Activated CD8-positive, alpha-beta T cell treated with anti-CD3 and anti-CD28 coated beads for 36 hours (primary cell): ENCODE measurements at places on chromosomes 3 and 15. TPM values are rescaled to one million over a fixed set of nuclear protein-coding genes. Genes with fewer than 3 reads are reported as not detected.

SPATA12 gene
- not detected for total RNA-seq

AADAC gene
- not detected for total RNA-seq

TF gene
- total RNA-seq = 0.02 TPM

STARD5 gene
- 6.9 TPM for total RNA-seq

PLCL2 gene
- 19.7 TPM for total RNA-seq

TRAK1 gene
- 24.3 TPM for total RNA-seq

CACNA2D2 gene
- 1.6 TPM for total RNA-seq

NR2E3 gene
- not detected for total RNA-seq

MOBP gene
- not detected for total RNA-seq

EXOG gene
- total RNA-seq = 17.7 TPM

- DNase-seq = no peak
Observed at GRCh38 chr3:189202583-189202982, 30.8 kb downstream of the TPRG1 start.

GRCh38 chr3:189710620-189711402, 79.6 kb downstream of the TP63 start:
- peak; percentile 30 for DNase-seq

DNA sequence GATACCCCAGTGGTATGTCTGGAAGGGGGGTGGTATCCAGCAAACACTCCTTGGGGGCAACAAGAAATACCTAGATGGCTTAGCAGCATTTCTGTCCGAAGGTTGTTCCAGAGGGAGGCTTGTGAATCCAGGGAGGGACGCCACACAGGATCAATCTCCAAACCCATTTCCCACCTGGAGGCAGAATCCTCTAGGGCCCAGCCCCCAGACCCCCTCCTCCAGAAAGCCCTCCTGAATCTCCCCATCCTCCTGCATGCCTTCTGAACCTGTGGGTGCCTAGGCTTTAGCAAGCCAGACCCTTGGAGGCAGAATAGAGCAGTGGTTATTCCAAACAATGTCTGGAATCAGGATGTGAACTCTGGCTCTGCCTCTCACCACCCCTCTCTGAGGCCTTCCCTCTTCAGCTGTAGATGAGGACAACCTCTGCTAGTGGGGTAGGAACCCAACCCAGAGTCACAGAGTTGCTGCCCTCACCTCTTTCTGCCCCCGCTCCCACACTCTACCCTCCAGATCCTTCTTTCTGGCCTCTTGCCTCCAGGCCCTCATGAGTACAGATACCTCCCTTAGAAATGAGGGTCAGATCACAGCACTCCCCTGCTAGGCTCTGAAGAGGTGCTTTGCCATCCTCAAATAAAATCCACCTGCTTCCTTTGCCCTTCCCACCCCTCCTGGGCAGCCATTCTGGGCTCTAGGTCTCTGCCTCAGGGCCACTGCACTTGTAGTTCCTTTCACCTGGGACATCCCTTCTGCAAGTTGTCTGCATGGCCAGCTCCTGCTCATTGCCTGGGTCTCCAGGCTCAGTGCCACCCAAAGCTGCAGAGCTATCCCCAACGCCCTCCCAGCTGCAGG, 8.1 kb downstream of the CISH start:
- peak; percentile 43 for DNase-seq

GRCh38 chr3:99344216-99344615, 294.2 kb upstream of the COL8A1 start:
- no peak for DNase-seq

- no peak for DNase-seq
Observed at GRCh38 chr15:92853222-92853621, 46.9 kb upstream of the CHD2 start.

- no peak for DNase-seq
Observed at GRCh38 chr15:31255176-31255510, 71.5 kb upstream of the KLF13 start.

DNA sequence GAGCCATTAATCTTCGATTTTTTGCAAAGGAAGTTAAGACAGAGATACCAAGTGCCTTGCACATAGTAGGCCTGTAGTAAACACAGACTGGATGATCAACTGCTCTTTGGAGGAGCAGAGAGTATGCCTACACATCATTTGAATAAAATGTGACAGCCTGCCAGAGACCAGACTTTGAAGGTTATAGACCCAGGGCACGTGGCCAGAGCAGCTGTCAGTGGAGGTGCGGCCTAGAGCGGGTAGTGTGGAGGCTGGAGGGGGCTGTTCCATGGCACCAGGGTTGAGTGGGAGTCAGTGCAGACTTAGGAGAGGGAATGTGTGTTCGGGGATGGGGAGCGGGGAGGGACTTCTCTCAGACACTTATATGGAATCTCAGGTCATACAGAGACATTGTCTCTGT, 80.8 kb downstream of the SMAD3 start:
- DNase-seq = no peak

DNA sequence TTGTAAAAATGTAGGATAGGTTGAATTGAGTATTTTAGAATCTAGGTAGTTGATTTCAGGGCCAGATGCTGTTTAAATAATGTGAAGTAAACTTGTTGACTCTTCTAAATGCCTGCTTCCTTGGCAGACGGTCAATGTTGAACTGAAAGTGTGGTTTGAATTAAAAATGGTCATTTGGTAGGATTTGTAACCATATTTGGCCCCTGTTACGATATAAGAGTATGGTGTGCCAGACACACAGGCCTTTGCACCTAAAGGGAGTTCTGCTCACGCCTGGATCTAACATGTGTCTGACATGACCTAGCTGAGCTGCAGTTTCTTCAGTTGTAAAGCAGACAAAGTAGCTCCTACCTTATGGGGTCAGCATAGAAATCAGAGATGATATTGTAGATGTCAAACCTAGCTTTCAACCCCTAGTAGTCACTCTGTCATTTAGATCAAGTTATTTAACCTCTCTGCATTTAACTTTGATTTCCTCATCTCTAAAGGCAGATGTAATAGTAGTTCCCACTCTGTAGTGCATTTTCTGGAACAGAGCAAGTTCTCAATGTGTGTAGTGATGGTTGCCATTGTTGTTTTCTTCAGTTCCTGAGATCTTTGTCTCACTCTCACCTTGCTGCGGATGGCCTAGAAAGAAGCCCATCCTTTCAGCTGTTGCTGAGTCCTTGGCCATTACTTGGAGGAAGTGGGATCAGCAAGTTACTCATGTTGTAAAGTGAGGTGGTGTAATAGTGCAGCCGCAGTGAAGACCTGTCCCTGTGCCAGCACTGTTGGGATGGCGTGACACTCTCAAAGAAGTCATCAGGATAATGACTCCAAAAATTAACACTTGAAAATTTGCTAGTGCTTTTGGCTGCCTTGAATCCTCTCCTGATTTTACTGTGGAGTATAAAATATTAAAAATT, 90.2 kb downstream of the GHSR start:
- DNase-seq = no peak

DNA sequence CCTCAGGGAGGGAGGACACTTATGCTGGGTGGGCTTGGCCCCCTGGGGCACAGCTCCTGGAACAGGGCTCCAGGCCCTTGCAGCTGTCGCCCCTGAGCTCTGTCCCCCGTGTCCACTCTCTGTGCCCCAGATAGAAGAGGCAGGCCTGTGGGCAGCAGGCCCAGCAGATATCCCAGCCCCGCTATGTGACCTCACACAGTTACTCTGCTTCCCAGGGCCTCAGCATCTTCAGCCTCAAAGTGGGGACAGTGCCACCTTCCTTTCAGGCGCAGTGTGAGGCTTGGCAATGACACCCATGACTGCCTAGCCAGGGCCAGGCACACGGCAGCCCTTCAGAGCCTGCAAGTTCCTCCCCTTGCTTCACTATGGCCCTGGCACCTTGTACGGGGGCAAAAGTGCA, 98.4 kb downstream of the IQSEC1 start:
- no peak for DNase-seq

GRCh38 chr3:143280984-143281383, 161.4 kb downstream of the CHST2 start:
- no peak for DNase-seq

GRCh38 chr3:25817107-25817506, 27.2 kb downstream of the OXSM start:
- DNase-seq = no peak

GRCh38 chr3:157354254-157354653, 82.4 kb upstream of the PTX3 start:
- DNase-seq = no peak

GRCh38 chr15:97993310-97993738, 32.8 kb downstream of the ARRDC4 start:
- DNase-seq = no peak

DNA sequence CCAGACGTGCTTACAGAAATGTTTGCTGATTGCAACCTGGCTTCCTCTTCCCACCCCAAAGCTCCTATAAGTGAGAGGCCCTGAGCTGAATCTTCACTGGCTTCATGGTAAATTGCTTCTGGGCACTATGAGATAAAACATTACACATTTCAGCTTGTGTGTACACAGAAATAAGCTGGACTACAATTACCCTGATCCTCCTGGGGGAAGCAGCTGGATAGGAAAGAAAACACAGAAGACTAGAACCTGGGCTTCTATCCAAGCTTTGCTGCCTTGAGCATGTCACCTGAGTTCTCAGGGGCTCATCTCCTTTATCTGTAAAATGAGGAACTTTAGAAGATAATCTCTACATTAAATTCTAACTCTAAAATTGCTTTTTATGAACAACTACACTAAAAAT, 40.3 kb downstream of the THBS1 start:
- no peak for DNase-seq

DNA sequence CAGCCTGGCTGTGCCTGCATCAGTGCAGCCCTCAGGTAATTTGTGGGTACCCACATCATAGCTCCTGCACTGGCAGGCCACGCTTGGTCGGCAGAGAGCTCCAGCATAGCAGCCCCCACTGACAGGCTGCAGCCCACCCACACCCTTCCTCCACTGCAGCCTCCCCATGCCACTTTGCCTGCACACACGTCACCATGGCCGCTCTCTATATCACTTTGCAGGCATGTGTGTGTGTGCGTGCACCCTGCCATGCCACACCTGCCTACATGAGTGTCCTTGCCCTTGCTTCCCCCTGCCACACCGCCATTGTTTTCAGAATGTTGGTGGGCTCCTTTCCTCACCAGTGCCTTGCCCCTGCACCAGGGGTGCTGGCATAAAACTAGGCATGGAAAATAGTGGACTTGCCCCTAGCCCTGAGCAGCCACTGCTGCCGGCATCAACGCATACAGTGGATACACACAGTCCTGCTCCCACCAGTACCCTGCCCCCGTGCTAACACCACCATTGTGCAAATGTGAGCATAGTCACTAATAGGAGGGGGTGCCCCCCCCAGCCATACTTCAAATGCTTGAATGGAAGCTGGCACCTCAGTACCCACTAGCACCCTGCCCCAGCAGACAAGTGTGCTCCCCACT, 278.7 kb upstream of the MANF start:
- no peak for DNase-seq

DNA sequence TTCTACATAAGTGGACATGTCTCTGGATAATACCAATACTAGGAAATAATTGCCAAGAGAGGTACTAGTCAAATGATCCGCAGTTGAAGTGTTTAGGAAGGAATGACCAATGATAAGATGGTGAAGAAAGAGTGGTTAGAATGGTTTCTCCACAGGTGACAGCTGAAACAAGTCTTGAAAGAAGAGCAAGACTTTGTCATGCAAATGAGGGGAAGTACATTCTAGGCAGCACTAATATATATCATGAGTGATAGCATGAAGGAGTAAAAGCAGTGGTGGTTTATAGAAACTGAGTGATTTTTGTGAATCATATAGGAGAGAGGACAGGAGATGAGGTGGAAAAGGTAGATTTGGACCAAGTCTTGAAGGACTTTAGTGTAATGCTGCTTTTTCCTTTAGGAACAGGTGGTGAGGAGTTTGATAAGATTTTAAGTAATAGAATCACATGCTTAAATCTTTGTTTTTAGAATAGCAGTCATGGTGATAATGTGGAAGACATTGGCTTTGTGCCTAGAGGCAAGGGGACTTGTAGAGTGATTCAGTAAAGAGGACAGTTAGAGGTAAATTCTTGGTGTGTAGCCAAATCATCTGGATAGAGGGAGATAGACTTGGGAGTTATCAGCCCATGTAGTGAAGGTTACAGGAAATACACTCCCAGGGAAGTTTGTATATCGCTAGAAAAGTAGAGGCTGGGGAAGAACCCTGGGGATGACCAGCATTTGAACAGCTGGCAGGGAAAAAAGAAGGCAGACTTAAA, 31.9 kb downstream of the SLMAP start:
- no peak for DNase-seq

GRCh38 chr3:13282358-13282985, 137.7 kb downstream of the NUP210 start:
- no peak for DNase-seq

- DNase-seq = peak; percentile 41
Observed at GRCh38 chr15:89377842-89378295, 43.2 kb upstream of the POLG start.

GRCh38 chr3:58326267-58326900, 6.3 kb upstream of the PXK start:
- DNase-seq = no peak

GRCh38 chr15:98838387-98839259, 169.0 kb downstream of the PGPEP1L start:
- DNase-seq = no peak

DNA sequence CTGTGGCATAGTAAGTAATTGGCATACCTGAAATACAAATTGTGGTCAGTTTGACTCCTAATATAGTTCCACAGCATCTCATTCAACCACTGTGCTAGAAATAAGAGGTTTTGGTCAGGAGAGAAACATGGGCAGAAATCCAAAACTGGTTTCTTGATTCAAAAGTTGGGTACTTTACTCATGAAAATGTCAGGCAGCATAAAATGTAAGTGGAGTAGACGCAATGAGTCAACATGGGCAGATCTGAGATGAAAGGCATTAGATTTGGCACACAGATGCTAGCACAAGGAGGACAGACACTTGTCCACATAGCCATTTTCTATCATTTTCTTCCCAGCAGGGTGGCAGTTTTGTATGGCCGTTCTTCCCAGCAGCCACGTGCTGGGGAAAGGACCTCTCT, 255.8 kb upstream of the CDIN1 start:
- DNase-seq = no peak

GRCh38 chr15:45904019-45904418, 269.2 kb downstream of the SQOR start:
- no peak for DNase-seq
